ENCODE measurements at places on chromosomes 12 and 14. TPM values are rescaled to one million over a fixed set of nuclear protein-coding genes. Genes with fewer than 3 reads are reported as not detected.

DNA sequence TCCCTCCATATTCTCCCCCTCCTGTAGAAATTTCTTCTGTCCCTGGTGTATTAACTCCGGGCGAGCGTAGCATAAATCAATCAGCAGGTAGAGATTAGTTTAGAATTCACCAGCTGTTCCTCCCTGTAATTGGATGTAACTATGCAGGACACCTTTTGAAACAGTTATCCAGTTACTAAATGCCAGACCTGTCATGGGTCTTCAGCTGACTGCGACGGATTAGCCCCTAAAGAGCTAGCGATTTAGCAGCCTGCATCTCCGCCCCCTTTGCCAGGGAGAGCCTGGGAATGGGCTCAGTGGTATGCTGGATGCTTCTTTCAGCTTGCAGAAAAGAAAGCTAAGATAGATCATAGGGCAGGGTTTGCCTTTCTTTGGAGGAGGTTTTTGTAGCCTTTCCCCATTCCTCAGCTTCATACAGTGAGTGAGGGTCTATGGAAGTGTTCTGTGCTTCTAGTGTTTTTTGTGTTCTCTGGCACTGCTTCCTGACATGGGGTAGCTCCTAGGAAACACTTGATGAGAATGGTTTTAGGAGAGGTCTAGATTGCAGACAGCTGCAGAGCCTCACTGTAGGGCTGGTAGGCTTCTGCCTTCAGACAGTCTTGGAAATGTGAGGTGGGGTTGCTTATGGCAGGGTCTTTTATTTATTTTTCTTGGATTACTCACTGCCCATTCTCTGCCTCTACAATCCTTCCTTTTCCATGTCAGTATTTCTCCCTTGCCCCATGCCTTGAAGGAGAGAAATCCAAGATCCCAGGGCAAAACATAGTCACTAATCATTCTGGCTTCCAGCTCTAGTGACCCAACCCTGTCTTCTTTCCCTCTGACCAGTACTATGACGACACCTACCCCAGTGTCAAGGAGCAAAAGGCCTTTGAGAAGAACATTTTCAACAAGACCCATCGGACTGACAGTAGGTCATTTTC is 16.7 kb downstream of the COPZ1 start:
- no peak for DNase-seq

GRCh38 chr12:558580-558979 is 98.8 kb downstream of the B4GALNT3 start:
- no peak for DNase-seq

DNA sequence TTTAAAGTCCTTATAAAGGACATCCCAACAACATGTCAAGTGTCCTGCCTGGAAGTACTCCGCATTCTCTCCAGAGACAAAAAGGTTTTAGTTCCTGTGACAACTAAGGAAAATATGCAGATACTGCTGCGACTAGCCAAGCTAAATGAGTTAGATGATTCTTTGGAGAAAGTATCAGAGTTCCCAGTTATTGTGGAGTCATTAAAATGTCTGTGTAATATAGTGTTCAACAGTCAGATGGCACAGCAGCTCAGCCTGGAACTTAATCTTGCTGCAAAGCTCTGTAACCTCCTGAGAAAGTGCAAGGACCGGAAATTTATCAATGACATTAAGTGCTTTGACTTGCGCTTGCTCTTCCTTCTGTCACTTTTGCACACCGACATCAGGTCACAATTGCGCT is 40.2 kb downstream of the RIC8B start:
- DNase-seq = no peak

Gene ZBTB39
- 11.0 TPM for total RNA-seq

DNA sequence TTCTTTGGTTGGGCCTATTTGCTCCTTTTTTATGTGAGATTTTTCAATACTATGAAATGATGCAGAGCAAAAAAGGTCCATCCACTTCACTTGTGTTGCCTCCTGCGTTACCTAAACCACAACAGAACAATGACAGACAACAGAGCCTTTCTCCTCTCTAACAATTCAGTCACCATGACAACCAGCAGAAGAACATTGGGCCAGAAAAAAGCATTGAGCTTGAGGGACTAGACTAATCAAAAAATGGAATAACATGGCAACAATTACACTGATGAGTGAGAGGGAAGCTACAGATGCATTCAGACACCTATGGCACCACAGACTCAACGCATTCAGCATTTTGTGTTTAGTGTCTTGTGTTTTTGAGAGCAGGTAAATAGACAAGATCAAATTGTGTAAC is 44.6 kb upstream of the PTCSC3 start:
- no peak for DNase-seq

DNA sequence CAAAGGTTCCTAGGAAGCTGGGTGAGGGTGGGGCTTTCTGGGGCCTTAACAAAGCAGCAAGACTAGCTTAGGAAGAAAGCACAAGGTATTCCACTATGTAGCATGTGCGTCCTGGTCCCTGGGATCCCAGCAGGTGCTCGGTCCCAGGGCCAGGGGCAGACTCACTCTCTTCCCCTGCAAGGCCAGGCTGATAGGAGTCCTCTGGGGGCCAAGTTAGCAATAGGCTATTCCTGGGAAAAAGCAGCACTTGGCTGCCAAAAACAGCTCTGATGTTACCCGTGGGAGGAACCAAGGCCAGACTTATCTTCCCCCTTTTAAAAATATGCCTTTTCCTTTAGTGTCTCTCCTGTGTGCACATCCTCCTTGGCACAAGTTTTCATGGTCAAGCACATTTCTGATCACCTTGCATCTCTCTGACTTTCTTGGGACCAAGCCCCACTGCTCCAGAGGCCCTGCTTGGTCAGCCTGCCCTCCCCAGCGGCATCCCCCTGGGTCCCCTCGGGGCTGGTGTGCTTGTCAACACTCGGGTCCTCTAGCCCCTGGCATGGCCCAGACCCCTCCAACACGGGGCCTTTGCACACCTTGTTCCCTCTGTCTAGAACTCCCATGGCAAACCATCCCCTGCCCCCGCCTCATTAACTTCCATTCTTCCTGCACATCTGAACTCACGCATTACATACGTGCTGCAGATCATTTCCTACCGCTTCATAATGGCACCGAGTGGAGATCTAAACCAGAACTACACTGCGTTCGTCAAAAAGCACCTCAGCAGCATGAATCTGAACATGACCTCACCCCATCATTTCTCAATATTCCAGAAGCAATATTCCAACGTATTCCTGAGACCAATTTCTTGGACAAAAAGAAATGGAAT is 21.9 kb downstream of the CCDC92 start:
- DNase-seq = no peak

Gene DTX1
- total RNA-seq = 0.21 TPM

DNA sequence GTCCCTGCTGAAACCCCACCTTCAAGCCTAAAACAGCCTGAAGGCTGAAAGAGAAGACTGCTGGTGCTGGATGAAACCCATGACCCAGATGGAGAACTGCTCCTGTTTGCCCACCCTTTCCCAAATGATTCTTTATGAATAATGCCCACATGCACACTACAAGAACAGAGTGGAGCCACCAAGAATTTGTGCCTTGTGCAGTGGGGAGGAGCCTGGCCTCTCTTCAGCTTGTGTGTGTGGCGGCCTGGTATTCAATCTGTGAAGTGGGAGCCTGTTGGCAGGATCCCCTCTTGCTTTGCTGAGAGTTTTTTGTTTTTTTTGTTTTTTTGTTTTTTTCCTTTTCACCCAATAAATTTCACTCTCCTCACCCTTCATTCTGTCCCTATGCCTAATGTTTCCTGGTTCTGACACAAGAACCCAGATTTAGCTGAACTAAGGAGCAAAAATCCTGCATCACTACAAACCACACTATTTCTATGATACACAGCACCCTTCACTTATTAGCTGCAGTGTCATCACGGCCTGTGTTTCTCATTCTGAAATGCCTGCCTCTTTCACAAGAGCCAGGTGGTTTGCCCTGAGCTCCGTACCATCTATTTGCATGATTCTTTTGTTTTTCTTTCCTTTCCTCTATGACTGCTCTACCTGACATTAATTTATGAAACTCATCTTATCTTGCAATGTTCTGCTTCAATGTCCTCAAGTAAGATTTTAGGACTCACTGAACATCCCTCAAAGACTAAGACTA is 585.5 kb upstream of the ATXN7L3B start:
- no peak for DNase-seq

Gene BHLHE41
- total RNA-seq = not detected

DNA sequence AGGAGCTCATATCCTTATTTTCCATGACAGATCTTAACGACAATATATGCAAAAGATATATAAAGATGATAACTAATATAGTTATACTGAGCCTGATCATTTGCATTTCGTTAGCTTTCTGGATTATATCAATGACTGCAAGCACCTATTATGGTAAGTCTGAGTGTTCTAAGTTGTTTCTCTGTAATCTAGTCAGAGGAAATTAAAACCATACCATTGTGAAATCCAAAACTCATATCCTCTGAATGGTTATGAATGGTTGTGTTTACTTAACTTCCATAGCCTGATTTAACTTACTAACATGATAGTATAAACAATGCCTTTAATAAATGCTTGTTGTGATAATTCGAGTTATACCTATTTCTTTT is 760 bp downstream of the TMEM19 start:
- DNase-seq = no peak

DNA sequence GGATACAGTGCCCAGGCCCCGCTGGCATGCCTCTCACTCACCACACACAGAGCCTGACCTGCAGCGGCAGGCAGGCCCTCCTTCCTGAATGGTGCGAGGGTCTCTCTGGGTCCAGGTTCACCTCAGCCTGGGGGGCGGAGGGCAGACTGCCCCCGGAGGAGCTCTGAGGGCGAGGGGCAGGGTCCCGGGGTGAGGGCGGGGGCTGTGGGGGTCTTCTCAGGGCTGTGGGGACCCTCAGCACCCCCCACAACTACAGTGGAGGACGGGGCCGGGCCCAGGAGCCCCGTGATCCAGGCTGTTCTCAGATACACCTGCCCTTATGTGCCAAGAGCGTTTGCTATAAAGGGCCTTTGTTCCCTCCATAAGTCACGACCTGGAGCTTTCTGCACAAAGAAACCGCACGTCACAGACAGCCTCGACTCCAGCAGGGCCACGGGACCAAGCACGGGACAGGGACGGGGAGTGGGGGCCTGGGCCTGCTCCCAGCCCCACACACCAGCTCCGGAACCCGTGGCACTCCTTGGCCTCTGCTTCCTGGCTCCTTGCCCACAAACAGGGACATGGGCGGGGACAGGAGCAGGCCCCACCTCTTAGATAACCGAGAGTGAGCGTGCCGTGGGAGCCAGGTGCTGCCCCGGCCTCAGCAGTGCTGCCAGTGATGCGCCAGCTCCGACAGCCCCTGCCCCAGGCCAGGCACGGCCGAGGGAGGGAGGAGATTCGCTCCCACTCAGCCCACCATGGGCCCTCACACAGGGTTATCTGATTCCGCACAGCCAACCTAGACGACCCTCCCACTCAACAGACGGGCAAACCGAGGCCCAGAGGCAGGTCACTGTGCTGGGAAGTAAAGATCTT is 101.9 kb downstream of the RFLNA start:
- no peak for DNase-seq

GRCh38 chr12:18907728-18908127 is 169.8 kb downstream of the CAPZA3 start:
- DNase-seq = no peak

DNA sequence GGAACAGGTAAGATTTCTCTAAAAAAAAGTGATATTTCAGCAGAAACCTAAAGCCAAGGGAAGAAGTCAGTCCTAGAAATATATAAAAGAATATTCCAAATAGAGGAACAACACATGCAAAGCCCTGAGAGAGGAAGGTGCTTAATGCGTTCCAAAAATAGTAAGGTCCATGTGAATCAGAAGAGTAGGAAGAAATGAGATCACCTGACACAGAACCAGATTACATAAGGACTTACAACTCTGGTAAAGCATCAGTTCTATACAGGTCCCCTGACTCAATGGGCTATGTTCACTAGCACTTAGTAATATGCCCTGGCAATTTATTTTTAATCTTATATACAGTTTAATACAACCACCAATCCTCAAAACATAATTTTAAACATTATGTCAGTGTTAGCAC is 30.0 kb downstream of the SENP1 start:
- DNase-seq = no peak

- DNase-seq = no peak
Observed at GRCh38 chr12:41907021-41907420, 237.7 kb downstream of the GXYLT1 start.

Gene ZNF839
- total RNA-seq = 20.9 TPM

DNA sequence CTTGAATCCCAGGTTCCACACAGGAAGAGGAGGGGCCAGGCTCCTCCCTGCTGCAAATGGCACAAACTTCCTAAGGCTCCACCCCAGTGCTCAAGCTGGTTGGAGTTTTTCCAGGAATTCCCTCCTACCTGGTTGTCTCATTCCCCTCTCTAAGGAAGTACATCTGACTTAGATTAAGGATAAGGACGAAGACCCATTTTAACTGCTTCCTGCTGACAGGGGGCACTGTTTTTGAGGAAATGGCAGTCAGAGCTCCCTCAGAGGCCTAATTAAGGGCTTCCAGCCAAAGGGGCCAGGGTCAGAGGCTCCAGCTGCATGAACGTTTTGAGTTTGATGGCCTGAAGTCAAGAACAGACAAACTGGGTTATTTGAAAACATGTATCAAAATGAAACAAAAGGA is 1084.7 kb downstream of the SLC6A15 start:
- no peak for DNase-seq

Gene GPN3
- total RNA-seq = 60.0 TPM

DNA sequence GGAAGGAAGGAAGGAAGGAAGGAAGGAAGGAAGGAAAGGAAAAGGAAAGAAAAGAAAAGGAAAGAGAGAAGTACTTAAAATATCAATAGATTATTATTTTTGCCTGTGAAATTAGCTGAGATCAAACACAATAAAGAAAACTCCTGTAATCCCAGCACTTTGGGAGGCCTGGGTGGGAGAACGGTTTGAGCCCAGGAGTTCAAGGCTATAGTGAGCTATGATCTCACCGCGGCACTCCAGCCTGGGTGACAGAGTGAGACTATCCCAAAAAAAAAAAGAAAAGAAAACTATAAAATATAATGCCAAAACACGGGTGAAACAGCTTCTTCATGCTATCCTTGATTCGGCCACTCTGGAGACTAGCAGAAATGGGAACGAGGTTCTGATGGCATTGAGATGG is 26.2 kb upstream of the CKAP4 start:
- DNase-seq = no peak

DNA sequence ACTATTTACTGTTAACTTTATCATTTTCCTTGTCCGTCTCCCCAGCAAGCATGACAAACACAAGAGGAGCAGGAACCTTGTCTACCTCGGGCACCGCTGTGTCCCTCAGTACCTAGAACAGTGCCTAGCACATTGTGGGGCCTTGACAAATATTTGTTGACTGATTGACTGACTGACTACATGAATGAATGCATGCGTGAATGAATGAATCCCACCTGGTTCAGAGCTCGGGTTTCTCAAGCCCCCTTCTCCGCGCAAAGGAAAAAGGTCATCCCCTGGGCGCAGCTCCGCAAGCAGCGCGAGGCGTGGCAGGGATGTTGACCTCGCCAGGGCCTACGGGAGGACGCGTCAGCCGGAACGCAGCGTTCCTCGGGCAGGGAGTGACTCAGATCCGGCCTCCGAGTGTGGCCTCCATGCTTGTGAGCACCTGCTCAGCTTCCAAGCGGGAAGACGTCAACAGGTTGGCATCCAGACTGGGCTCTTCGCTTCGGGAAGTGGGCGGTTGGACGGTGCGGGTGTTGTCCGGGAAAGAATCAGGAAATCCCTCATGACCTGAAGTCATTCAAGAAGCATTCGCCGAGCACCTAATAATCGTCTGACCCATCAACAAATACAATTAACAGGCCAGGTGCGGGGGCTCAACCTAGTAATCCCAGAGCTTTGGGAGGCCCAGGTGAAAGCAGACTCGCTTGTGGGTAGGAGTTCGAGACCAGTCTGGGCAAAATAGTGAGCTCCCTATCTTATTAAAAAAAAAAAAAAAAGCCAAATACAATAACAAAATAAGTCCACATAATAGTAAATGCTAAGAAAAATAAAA is 13.9 kb upstream of the UBC start:
- DNase-seq = peak; percentile 79

Gene TAS2R43
- total RNA-seq = 1.2 TPM

Gene KRT6A
- not detected for total RNA-seq

Measured in activated CD4-positive, alpha-beta T cell treated with anti-CD3 and anti-CD28 coated beads, Interleukin-2, amount 10 ng/mL, durations not matched to agents 24 days and 14 days (primary cell).